ENCODE measurements at places on chromosomes 2 and 18.

GRCh38 chr2:133063775-133064174, 393.8 kb upstream of the LYPD1 start:
- no peak for DNase-seq

DNA sequence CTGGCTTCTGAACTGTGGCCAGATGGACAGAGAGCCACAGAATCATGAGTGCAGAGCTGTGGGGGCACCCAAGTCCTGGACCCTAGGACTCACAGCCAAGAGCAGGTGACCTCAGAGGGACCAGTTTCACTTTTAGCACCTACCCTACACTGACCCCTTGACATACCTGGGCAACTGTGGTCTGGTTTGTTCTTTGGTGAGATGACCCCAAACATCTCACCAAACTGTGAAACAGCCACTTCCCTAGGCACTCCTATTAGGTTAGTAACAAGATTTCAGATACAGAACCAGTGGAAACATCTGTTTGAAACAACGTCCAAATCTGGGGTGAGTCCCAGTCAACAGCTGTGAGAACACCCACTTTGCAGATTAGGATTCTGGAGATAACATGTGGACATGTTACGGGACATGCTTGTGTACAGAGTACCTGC, 1.9 kb upstream of the ZFP36L2 start:
- DNase-seq: no peak

GRCh38 chr2:54834721-54835120, 111.3 kb downstream of the EML6 start:
- no peak for DNase-seq

DNA sequence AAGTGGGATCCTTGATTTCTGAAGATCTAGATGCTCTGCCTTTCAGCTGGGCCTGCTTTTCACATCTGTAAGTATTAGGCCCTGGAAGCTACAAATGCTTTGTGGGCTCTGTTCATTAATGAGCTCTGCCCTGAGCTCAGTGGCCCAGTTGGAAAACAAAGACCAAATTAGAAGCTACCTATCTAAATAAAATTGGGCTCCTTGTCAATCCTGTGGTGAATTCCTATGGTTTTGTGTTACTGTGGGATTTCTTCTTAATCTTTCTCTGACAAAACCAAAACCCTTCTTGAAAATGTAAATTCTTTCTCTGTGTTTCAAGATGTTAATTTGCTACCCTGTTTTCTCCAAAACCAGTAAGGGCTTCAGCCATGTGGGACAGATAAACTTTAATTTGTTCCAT, 219.0 kb upstream of the HS6ST1 start:
- no peak for DNase-seq

DNA sequence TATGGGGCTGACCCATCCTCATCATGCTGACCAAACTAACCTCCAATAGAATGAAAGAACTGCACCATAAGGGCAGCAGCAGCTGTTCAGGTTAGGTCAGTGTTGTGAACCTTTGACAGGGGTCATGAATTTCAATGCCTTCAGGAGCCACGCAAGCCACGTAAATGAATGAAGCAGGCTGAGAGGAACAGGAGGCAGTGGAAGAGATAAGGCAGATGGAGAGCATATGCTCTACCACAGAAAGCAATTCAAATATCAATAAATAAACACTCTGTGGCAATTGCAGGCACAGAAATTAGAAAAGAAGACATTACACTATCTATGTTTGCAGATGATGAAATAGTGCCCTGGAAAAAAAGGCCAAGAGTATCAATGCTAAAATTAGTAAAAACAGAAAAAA, 56.3 kb downstream of the SCG2 start:
- peak; percentile 55 for DNase-seq

DNA sequence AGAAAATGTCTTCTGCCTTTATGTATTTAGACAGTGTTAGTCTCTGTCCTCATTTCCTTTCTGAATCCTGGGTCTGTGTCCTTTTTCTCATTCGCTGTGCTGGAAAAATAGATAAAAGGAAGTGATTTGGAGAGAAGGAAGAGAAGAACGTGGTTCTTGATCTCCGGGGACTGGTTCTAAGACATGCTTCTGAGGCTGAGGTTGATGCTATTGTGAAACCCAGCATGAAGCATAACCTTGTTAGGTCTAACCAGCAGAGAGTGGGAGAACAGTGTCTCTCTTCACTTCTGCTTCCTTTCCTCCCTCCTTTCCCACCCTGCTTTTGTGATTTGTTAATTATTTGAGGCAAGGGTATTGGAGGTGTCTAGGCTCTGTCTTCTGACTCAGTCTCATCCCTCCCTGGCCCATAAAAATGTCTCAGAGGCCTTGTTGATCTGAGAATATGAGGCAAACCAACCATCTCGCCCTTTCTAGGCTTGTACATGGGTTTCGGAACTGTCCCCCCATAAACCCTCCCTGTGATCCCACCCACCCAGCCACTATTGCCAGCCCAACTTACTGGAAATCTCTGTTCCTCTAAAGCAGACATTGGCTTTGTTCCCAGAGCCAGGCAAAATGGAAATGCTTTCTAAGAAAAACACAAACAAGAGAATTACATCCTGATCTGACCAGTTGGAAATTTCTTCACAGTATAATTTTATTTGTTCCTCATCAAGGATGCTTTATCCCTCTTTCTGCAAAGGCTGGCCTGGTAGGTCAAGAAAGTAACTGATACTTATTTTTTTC, 360.6 kb upstream of the TNP1 start:
- DNase-seq: no peak

- no peak for DNase-seq
These were observed 112.1 kb downstream of the KLHL29 start for GRCh38 chr2:23497063-23497462.

- no peak for DNase-seq
These were observed 57.0 kb upstream of the FAM237A start for GRCh38 chr2:206585335-206585734.

DNA sequence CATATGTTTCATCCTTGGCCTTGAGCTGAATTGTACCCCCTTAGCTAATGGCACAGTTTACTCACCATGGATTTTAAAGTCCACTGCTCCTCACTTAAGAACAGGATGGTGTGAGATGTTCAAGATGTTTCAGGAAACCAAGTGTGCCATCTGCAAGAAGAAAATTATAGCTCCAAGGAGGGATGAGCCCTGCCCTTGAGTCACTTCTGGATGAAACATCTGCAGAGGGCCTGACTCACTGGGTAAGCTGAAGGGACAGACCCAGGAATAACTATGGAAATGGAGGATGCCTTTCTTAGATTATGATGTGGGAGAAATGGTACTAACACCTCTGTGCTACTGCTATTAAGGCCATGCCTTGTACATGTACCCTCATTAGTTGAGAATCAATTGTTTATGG, 6.4 kb downstream of the MARS2 start:
- DNase-seq: no peak

- DNase-seq: no peak
These were observed 58.9 kb downstream of the TGIF1 start for GRCh38 chr18:3508576-3509549.

GRCh38 chr18:65093346-65093745, 657.5 kb upstream of the CDH7 start:
- peak; percentile 92 for DNase-seq

- DNase-seq: no peak
These were observed 78.0 kb downstream of the HNMT start for GRCh38 chr2:138042311-138042710.

- DNase-seq: no peak
These were observed 13.9 kb upstream of the SUCLG1 start for GRCh38 chr2:84472856-84473565.

GRCh38 chr2:128436479-128437203, 118.0 kb upstream of the HS6ST1 start:
- DNase-seq: peak; percentile 29

DNA sequence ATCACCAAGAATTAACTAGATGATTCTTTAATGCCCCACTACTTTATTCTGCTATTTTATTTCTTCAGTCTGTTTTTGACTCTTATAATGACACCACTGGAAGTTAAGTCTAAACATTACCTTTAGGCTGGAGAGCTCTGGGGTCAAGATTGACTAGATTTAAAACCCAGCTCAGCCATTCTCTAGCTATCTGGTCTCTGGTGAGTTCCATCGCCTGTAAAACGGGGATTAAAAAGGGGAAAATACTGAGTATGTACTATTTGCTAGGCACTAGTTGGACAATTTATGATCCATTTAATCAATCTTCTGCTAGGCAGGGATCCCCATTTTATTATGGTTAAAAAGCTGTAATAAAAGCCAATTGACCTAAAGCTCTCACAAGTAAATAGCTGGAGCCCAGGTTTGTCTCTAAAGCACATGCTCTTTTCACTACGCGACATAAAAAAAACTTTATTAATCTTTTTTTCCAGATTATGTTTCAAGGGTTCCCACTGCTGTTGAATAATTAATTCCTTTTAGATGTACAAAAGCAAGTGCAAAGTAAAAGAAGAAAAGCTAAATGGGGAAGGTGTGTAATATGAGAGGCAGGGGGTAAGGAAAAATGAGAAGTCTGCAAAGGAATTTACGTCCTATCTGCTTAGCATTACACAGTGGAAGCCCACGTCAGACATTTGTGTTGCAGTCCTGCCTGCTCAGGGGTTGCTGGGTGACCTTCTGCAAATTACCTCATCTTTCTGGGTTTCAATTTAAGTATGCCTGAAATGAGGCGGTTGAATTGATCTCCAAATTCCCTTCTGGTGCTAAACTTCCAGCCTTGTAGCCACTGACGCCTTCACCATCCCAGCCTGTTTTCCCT, 918 bp upstream of the NABP1 start:
- DNase-seq: no peak

GRCh38 chr2:88671786-88672427, 19.6 kb upstream of the RPIA start:
- DNase-seq: peak; percentile 56

- no peak for DNase-seq
These were observed 250.9 kb downstream of the IRS1 start for GRCh38 chr2:226548732-226549131.

DNA sequence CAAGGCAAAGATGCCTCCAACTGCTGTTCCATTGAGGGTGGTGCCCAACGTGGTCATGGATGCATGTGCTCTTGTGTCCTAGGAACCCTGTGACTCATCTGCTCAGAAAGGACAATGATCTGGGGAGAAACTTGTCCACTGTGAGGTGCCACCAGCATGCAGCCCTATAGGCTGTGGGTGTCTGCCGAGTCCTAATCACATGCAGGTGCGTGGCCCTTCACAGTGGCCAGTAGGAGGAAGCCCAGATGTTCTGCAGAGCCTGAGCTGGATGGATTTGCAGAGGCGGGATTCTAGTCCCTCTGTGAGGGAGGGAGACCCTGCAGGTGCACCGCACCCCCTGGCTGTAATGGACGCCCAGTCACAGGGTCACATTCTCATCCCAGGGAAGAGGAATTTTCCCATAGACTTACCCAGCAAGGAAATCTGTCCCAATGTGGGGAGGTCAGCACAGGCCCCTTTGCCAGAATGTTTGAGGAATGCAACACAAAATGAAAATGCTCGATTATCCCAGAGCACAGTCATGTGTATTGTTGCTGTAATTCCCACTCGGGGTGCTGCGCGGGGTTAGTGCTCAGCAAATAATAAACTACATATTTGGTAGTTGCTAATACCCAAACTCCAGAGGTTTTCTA, 13.9 kb downstream of the GDF7 start:
- DNase-seq: no peak

DNA sequence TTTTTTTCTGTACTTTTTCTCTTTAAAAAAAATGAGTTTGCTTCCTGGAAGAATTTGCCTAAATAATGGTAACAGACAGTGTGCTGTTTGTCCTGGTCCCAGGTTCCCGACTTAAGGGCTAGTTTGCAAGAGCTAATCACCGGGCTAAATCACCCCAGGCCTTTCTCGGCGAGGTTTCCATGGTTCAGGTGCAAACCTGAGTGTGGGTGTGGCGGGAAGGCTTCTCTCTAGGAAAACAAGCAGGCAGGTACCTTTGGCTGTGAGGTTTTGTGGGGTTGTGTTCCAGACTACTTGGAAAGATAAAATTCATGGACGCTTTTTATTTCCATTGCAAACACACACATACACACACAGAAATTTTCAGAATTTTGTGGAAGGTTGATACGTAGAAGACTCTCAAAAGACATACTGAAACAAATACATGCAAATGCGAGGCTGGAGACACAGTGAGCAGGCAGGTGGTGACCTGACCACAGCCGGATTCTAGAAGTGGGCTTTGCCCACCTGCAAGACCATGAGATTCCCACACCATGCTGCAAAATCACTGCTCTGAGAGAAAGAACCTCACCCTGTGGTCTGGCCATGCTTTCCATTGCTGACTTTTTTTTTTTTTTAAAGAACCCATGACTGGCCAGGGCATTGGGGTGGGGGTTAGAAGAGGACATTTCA, 815 bp downstream of the CNDP1 start:
- DNase-seq: no peak

DNA sequence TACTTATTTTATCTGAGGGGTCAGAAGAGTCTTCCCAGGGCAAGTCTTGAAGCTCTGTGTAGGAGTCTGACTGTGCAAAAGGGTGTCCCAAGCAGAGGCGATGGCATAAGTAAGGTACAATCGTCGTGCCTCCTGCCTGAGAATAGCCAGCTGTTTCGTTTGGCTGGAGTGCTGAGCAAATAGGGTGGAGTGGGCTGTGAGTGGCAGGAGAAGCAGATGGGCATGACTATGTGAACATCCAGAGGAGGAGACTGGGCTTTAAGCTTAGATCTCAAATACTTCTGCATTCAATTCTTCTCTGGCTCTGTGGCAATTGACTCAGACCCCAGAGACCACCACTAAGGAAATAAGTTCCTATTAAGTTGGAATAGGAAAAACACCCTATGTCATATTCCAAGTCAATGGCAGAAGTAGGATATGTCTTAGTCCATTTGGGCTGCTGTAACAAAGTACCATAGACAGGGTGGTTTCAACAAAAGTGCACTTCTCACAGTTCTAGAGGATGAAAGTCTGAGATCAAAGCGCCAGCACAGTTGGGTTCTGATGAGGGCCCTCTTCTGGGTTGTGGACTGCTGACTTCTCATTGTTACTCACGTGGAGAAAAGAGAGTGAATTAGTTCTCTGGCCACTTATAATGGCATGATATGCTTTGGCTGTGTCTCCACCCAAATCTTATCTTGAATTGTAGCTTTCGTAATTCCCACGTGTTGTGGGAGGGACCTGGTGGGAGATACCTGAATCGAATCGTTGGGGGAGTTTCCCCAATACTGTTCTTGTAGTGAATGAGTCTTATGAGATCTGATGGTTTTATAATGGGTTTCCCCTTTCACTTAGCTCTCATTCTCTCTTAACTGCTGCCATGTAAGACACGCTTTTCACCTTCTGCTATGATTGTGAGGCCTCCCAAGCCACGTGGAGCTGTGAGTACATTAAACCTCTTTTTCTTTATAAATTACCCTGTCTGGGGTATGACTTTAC, 120.2 kb downstream of the LPIN1 start:
- no peak for DNase-seq

- no peak for DNase-seq
These were observed 8.3 kb downstream of the SULT6B1 start for GRCh38 chr2:37180006-37180639.
